ENCODE measurements at places on chromosomes 1 and 21.

DNA sequence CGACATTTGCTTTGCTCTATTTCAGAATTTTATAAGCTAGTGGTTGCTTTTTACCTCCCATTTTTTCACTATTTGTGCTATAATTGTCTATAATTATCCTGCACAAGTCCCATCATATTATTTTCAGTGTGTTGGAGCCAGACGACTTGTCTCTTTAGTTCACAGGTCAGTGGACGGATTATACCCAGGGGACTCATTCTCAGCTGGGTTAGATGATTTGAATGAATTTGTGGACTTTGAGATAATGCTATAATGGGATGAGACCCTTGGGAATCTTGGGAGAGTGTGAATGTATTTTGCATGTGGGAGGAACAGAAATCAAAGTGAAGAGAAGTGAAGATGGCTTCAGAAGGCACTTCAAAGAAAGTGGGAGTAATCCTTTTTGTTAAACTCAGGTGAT lies 31.5 kb upstream of the KCNK1 start:
- no peaks in the 10 kb centered on the region for H3K36me3 ChIP-seq
- DNase-seq = no peak
- H3K4me1 ChIP-seq = no peaks in the 10 kb centered on the region
- H3K4me3 ChIP-seq = no peak overlapping the region
- no peaks in the 10 kb centered on the region for H3K27me3 ChIP-seq
- H3K27ac ChIP-seq = no peak overlapping the region

GRCh38 chr1:205259324-205259832 lies 31.6 kb downstream of the TMCC2 start:
- H3K27me3 ChIP-seq = no peaks in the 10 kb centered on the region
- no peaks in the 10 kb centered on the region for H3K36me3 ChIP-seq
- peak overlapping the region; percentile 66 for H3K27ac ChIP-seq
- DNase-seq = peak; percentile 59

DNA sequence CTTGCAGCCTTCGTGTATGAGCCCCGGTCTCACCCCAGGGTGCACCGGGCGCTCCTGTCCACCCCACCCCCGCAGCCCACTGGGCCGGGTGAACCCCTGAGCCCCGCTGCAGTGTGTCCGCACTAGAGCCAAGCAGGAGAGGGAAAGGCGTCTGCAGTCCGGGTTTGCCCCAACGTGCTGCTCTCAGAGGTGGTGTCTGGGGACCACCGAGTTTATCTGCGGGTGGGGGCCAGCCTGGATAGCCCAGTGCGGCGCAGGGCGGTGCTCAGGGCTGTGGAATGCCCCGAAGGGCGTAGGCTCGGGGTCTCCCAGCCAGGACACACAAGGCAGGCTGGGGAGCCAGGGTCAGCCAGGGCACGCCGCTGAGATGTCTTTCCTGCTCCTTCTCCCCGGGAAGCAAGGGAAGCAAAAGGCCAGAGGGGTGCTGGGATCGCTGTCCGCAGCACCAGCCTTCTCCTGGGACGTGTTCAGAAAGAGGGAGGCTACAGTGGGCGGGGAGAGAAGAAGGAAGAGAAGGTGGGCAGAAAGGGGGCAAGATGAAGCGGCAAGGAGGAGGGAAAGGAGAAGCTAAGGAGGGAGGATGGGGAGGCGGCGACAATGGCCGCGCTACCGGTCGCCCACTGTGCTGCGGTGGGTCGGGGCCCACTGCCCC lies 56.6 kb downstream of the MAB21L3 start:
- no peak overlapping the region for H3K27ac ChIP-seq
- H3K36me3 ChIP-seq = no peaks in the 10 kb centered on the region
- peaks cover 10% of the 10 kb centered on the region for H3K4me1 ChIP-seq
- peaks cover 40% of the 10 kb centered on the region for H3K27me3 ChIP-seq
- peak; percentile 47 for DNase-seq

GRCh38 chr1:29100487-29100886 lies 23.2 kb downstream of the TMEM200B start:
- H3K27me3 ChIP-seq = no peaks in the 10 kb centered on the region
- no peak overlapping the region for H3K4me3 ChIP-seq
- no peaks in the 10 kb centered on the region for H3K4me1 ChIP-seq

GRCh38 chr1:233561708-233562426 lies 52.0 kb upstream of the KCNK1 start:
- no peaks in the 10 kb centered on the region for H3K27me3 ChIP-seq
- no peaks in the 10 kb centered on the region for H3K36me3 ChIP-seq
- H3K4me1 ChIP-seq = no peaks in the 10 kb centered on the region

DNA sequence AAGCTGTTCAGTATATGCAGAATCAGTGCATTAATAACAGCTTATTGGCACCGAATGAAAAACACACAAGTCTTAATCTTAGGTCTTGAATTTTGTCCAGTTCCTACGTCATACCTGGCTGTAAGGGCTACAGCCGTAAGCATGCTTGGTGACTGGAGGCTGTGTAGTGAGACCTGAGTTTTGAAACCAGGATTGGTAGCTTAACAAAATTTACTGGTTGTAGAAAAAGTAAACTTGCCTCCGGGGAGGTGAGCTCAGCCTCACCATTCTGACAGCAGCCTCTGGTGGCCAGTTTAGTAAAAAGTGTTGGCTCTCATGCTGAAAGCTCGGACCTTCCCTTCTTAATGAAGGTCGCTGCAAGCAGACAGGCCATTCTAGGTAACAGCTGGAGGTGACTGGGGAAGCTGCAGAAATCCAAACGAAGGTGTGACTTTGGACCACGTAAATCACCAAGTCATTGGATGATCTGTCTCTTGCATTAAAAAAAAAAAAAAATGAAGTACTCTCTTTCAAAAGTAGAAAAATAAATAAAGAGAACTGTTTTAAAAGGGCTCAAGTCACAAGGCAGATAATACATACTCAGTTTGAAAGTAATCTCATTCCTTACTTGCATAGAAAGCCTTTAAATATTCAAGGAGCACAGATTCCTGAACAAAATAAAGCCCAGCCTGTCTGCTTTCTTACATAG lies 48.9 kb downstream of the HLCS start:
- H3K4me3 ChIP-seq = no peak overlapping the region
- H3K36me3 ChIP-seq = peaks cover 3% of the 10 kb centered on the region
- H3K4me1 ChIP-seq = peaks cover 2% of the 10 kb centered on the region
- peak; percentile 76 for DNase-seq

DNA sequence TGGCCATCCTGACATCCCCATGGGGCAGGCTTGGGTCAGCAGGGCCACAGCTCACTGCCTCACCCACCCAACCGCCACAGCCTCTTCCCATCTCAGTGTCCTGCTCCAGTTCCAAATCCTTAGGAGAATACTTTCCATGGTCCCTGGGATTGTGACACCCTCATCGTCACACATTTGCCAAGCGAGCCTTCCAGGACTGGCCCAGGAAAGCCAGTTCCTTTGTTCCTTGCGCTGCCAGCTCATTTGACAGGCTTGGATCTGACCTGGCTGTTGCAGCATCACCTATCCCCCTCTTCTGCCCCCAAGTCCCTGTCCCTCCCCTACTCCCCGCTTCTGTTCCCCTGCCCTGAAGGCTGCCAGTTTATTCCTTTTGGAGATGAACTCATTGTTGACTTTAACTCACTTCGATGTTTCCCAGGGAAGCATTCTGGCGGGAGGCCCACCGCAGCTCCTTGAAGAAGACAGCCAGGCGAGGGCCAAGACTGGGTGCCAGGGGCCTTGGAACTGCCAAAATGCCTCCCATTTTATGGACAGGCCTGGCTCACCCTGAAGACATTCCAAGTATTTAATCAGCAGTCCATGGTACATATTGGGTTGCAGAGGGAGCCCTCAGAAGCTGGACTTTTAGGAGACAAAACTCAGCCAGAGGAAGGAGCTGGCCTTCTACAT lies 10.2 kb upstream of the GNL2 start:
- DNase-seq = no peak
- no peaks in the 10 kb centered on the region for H3K4me1 ChIP-seq
- no peak overlapping the region for H3K27ac ChIP-seq
- H3K27me3 ChIP-seq = peaks cover 47% of the 10 kb centered on the region
- no peaks in the 10 kb centered on the region for H3K36me3 ChIP-seq

DNA sequence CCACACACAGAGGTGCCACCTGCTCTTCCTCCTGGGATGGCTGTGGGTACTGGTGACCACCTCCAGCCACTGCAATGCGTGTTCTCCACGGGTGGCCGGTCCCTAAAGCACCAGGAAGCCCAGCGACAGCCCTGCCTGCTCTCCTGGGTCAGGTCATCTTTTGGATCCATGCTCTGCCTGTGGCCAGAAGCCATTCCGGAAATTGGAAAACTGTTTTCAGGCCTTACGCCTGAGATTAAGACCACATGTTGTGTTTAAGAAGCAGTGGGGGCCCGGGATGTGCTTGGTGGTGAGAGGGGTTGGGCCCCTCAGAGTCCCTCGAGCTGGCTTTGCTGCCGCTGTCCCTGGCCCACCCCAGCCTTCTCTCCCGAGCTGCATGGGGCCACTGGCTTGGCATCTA lies 150.8 kb downstream of the PEX14 start:
- H3K4me3 ChIP-seq = no peak overlapping the region
- H3K27ac ChIP-seq = no peak overlapping the region
- peaks cover 73% of the 10 kb centered on the region for H3K36me3 ChIP-seq
- H3K4me1 ChIP-seq = peaks cover 2% of the 10 kb centered on the region
- no peak for DNase-seq

GRCh38 chr1:197393105-197393504 lies 125.1 kb downstream of the CRB1 start:
- no peak overlapping the region for H3K4me3 ChIP-seq
- H3K36me3 ChIP-seq = no peaks in the 10 kb centered on the region
- H3K27me3 ChIP-seq = no peaks in the 10 kb centered on the region
- H3K4me1 ChIP-seq = no peaks in the 10 kb centered on the region
- H3K27ac ChIP-seq = no peak overlapping the region

- no peak overlapping the region for H3K27ac ChIP-seq
- DNase-seq = peak; percentile 64
- peaks cover 14% of the 10 kb centered on the region for H3K27me3 ChIP-seq
- H3K4me3 ChIP-seq = no peak overlapping the region
These were observed 46.6 kb upstream of the RAB4A start for GRCh38 chr1:229224308-229224707.

DNA sequence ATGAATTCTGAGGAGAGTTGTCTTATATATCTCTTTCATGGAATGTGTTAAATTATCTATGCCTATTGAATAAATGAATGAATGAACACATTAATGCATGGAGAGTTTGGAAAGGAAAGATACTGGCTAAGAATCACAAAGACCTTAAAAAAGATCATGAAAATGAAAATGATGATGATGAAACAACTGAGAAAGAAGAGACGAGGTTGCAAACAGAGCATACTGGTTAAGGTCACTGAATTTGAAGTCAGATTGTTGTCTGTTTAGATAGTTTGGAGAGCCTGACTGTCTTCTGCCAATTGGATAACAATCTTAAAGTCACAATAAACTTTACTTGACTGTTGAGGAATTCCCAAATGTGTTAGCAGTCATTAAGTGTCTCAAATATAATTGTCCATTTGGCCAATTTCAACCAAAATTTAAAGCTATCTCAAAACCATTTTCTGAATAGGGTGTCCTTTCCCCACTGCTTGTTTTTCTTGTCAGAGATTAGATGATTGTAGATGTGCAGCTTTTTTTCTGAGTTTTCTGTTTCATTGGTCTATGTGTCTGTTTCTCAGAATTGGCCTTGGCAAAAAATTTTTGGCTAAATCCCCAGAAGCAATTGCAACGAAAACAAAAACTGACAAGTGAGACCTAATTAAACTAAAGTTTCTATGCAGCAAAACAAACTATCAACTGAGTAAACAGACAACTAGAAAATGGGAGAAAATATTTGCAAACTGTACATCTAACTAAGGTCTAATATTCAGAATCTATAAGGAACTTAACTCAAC lies 132.2 kb downstream of the PTGER3 start:
- no peak overlapping the region for H3K27ac ChIP-seq
- no peaks in the 10 kb centered on the region for H3K27me3 ChIP-seq
- no peaks in the 10 kb centered on the region for H3K36me3 ChIP-seq
- H3K4me3 ChIP-seq = no peak overlapping the region

GRCh38 chr1:112579801-112580510 lies 39.0 kb downstream of the ST7L start:
- H3K27me3 ChIP-seq = no peaks in the 10 kb centered on the region
- peaks cover 5% of the 10 kb centered on the region for H3K36me3 ChIP-seq
- H3K4me3 ChIP-seq = no peak overlapping the region
- no peak overlapping the region for H3K27ac ChIP-seq

All from mesenchymal stem cell (in vitro differentiated cells and primary cell).